Suprapubic skin (tissue), 4 donors: ENCODE measurements at places on chromosomes 2 and 18.
A peak's percentile ranks its signal among the peaks of the same experiment; 100 is the strongest.

DNA sequence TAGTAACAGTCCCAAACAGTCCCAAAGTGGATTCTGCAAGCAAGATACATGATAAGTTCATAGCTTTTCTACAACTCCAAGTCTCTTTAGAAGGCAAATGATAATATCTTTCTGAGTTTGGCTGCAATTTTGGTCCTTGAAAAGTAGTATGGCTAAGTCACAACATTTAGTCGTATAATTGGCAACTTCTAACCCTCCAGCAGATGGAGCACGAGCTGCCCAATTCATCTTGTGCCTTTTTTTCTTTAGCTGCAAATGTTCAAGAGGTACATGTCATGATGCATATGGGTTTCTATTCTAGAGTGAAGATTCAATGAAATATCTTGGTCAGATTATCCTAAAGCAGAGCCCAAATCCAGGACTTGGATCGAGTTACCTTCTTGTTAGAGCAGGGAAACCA lies 127.0 kb upstream of the KLHL14 start:
- DNase-seq, result no peak

DNA sequence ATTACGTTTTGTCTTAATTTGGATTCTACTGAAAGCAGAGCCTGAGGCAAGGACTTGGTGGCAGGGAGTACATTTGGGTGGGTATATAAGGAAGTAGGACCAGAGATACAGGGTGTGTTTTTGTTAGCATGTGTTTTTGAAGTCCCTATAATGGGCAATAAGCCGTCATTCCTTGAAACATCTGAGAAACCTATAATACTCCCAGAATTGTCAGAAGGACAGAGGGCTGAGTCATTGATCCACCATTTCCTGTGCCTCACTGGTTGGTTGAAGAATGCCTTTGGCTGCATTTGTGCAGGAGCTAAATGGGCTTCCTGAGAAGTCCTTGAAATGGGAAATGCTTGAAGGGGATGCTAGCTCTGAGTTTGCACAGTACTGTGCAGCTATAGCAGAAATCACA lies 281.8 kb upstream of the ZEB2 start:
- no peak for DNase-seq

- DNase-seq, result no peak
Observed at GRCh38 chr2:25226827-25227226, 58.4 kb upstream of the POMC start.

DNA sequence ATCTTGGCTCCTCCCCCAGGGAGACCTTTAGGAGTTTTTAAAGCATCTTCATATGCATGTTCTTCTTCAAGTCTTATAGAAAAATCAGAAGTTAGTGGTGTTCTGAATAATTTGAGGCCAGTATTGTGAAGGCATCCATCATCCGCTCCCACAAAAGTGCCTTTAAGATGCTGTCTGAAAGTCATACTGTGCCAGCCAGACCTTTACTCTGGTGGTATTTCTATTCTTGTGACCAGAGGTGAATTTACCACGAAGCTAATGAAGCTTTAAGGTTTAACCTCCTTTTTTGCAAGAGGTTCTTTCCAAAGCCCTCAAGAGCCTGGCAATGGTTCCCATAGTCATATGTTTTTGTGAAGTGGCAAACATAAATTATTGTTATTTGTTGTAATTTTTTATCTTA lies 54.3 kb downstream of the SLC40A1 start:
- no peak for DNase-seq

- peak; percentile 76 for DNase-seq
Observed at GRCh38 chr2:239307921-239308613, 92.8 kb downstream of the HDAC4 start.

GRCh38 chr2:206855585-206856433 lies 83.5 kb upstream of the CPO start:
- no peak for DNase-seq

DNA sequence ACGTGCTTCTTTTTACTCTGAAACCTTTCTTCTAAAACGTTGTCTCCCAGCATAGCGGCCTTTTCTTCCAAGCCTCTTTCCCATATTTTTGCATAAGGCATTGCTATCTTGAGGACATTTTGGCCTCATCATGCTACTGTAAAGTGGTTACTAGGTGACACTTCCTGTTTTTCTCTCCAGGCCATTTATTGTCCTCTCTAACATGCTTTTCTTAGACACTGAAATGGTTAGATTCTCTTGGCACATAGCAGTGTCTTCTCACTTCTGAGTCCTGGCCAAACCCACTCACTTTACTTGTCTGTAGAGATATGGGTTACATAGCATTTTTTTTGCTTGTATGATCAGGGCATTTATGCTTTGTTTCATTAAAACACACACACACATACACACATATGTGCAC lies 50.1 kb upstream of the KCNH7 start:
- no peak for DNase-seq

- no peak for DNase-seq
Observed at GRCh38 chr2:71748227-71748626, 294.9 kb downstream of the DYSF start.

GRCh38 chr2:96633641-96634040 lies 4.5 kb downstream of the KANSL3 start:
- DNase-seq, result no peak

DNA sequence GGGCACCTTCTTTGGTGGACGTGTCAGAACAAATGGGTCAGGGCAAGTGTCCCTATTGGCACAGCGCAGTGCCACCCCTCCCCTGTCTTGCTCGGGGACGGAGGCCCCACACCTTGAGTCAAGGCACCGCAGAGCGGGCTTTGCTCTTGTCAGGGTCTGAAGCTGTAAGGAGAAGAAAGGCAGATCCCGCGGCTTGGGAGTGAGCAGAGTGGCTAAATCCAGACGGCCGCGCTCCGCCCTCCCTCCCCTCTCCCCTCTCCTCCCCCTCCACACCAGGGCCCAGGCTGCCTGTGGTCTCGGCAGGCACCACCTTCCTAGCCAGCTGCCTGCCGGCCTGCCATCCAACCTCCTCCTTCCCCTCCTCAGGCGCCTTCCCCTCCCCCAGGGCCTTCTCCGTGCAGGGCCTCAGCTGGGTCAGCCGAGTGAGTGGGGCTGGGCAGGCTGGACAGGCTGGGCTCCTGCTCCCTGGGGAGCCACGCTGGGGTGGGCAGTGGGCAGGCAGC lies 25.8 kb downstream of the SPEG start:
- DNase-seq, result no peak

GRCh38 chr2:191677646-191678436 lies at the start of gene NABP1:
Gene NABP1, plus strand, starts transcription at chr2:191678136. Its CDS starts 479 bp downstream, at chr2:191678615.
- peak; percentile 99 for DNase-seq

- DNase-seq, result no peak
Observed at GRCh38 chr18:2935438-2936192, 77.3 kb downstream of the LPIN2 start.

DNA sequence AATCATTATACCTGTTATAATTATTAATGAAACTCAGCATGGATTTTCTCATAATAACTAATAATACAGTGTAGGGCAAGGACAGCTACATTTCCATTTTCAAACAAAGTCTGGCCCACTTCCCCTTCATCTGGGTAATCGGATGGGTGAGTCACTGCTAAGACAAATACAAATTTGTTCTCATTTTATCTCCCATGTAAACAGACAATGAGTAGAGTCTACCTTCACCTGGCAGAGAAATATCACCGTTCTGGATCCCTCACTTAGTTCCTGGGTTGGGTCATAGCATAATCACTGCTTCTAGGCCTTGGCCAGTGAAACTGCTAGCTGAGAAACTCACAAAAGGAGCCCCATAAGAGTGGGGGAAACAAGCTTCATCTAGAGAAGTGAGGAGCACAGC lies 9.2 kb downstream of the CNTNAP5 start:
- DNase-seq, result no peak

DNA sequence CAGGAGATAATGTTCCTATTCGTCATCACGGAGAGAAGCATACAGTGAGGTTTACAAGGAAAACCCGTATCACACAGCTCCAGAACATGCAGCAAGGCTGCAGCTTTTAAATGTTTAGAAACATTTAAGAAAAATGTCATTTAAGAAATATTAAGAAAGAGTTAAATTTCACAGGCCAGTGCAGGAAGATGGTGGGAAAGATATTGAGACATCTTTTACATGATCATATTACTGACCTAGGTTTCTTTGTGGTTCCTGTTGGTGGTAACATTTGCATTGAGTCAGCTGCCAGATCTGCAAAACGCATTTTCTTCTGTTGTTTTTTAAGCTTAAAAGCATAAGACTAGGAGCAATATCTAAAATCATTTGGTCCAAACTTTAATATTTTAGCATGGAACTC lies 44.9 kb downstream of the CPO start:
- no peak for DNase-seq

DNA sequence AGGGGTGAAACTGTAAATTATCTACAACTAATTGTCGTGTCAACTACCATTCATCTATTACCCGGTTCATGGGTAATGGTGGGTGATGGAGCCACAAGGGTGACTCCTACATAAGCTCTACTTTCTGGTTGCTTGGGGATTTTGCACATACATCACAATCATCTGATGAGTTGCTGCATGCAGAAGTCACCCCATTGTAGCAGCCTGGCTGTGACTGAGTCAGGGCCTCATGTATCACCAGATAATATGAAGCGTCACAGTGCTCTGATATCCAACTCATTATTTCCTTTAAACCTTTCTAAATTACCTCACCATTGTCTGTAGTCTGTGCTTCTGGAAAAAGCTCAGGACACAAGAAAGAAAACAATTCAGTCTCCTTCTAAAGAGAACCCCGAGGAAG lies 32.4 kb upstream of the GORASP2 start:
- DNase-seq, result no peak

- DNase-seq, result no peak
Observed at GRCh38 chr2:56656826-56657225, 473.0 kb downstream of the CCDC85A start.

- DNase-seq, result no peak
Observed at GRCh38 chr2:172627181-172627580, 71.3 kb downstream of the PDK1 start.

GRCh38 chr2:15163326-15163725 lies 397.8 kb downstream of the NBAS start:
- no peak for DNase-seq

GRCh38 chr18:48456838-48457237 lies 47.7 kb upstream of the ZBTB7C start:
- DNase-seq, result no peak

GRCh38 chr2:208192611-208193236 lies 2.9 kb upstream of the C2orf80 start:
- DNase-seq, result no peak
